Activated naive CD8-positive, alpha-beta T cell treated with anti-CD3 and anti-CD28 coated beads, Interleukin-2, amount 10 ng/mL, durations not matched to agents 7 days and 5 days (primary cell): ENCODE measurements at places on chromosomes 5 and 9. TPM values are rescaled to one million over a fixed set of nuclear protein-coding genes. Genes with fewer than 3 reads are reported as not detected.

DNA sequence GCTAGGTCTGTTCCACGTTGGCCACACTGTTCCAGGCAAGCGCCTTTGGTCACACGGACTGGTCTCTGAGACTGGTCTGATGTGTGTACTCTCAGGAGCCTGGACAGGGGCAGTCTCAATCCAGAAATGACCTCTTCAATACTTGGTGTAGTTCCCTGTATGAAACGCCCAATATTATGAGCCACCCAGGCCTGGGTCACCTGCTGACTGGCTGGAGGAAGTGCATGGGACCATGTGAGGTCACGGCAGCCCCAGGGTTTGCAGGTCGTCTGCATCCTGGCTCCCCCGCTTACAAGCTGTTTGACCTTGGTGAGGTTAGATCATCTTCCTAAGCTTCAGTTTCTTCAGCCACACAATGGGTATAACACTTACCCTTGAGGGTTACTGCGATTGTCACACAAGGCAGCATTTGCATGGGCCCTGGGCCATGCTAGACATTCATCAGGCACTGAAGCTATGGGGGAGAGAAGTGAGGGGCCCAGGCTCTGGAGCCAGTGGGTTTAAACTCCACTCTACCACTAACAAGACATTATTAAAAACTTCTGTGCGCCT, 5.2 kb upstream of the GRHPR start:
- no peak for DNase-seq

DNA sequence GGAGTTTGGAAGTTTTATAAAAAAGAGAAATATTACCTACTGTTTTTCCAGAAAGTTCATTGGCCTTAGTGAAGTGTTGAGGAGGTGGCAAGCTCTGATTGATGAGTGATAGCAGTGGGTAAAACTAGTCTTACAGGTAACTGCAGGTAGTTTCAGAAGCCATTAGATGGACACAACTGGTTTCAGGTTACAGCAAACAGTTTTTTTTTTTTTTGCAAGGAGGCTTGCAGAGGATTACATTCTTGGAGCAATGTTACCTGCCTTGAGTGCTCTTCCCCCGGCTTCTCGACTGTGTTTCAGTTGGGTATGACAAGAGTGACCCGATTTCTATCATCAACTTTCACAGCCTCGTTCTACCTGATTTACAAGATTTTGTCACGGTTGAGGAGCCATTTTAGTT, 333.4 kb downstream of the YTHDC2 start:
- no peak for DNase-seq

GRCh38 chr9:5611321-5612184, 17.4 kb upstream of the RIC1 start:
- no peak for DNase-seq

Gene CREBRF
- 40.4 TPM for total RNA-seq

- peak; percentile 72 for DNase-seq
Observed at GRCh38 chr5:172113036-172113435, 75.0 kb downstream of the STK10 start.

DNA sequence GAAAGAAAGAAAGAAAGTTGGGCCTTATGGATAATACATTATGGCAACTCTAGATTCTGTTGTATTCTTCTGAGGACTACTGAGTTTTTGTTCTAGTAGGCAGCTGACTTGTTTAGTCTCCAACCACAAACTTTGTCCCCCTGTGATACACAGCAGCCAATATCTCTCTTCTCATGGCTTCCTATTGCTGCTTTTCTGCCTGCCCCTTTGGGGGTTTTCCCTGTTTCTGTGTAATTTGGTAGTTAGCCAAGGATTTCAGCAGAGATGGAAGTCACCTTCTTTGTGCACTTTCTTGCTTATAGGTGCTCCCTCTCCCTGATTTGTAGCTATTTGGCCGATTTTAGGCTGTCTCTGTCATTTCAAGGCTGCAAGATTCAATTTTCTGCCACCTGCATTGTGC, 109.6 kb downstream of the FGF1 start:
- no peak for DNase-seq

Gene ADGRD2
- not detected for total RNA-seq

GRCh38 chr9:69916950-69917349, 96.3 kb downstream of the CFAP95 start:
- DNase-seq = no peak

- DNase-seq = no peak
Observed at GRCh38 chr9:70761139-70761670, 346.7 kb upstream of the KLF9 start.

Gene SPATA31A6
- not detected for total RNA-seq

DNA sequence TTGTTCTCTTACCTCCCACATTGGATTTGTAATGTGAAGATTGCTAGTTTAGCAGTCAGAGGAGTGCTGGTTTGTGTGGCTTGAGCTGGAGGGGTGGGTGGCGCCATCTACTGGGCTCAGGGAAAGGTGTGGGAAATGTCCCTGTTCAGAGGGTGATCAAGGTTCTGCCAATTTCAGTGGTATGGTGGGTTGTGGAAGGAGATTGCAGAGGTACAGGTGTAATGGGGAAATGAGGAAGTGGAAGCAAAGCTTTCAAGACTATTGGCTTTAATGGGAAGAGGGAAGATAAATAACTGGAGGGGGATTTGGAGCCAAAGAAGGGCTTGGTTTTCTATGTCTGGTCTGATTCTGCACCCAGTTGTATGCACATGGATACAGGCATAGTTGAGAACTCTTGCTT, 76.4 kb downstream of the OSMR start:
- DNase-seq = peak; percentile 48

- no peak for DNase-seq
Observed at GRCh38 chr5:146249801-146250200, 46.4 kb downstream of the RBM27 start.

DNA sequence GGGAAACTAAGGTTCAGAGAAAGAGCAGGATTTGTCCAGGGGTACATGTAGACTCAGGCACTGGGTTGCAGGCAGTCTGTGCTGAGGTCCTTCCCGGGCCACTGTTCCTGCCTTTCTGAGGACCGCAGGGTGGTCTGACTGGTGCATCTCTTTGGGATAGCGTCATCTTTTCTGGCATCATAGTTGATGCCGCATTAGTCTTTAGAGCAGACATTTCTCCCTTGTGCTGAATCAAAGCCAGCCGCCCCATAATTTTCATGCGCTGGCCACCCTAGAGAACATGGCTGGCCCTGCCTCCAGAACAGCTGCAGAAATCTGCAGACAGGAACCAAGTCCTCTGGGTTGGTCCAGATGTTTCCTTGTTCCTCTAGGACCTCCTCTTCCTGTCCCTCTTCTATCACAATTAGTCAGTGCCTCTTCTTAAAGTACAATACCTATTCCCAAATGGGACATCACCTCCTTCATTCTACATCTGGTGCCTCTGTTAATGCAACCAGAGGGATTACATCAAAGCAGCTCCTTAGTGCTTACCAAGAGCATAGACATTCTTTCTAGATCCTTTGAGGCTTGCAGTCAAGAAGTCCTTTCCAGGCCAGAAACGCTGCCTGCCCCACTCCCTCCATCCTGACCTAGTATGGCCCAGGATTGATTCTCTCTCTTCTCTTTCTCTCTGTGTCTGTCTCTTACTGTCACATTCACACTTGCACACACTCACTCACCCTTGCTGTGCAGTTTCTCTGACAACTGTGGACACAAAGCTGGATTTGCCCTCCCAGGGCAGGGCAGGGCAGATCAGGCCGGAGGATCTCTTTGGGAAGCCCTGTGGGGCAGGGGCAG, 42.0 kb upstream of the ORM1 start:
- DNase-seq = no peak
